ENCODE measurements at places on chromosomes 1 and 21. TPM values are rescaled to one million over a fixed set of nuclear protein-coding genes. Genes with fewer than 3 reads are reported as not detected.

- DNase-seq: no peak
These were observed 28.2 kb downstream of the STPG1 start for GRCh38 chr1:24385160-24385940.

The PCNX2 gene
- total RNA-seq: 15.3 TPM

The TRNP1 gene
- 76.9 TPM for total RNA-seq

The ITLN2 gene
- 0.20 TPM for total RNA-seq

The UBXN10 gene
- not detected for total RNA-seq

DNA sequence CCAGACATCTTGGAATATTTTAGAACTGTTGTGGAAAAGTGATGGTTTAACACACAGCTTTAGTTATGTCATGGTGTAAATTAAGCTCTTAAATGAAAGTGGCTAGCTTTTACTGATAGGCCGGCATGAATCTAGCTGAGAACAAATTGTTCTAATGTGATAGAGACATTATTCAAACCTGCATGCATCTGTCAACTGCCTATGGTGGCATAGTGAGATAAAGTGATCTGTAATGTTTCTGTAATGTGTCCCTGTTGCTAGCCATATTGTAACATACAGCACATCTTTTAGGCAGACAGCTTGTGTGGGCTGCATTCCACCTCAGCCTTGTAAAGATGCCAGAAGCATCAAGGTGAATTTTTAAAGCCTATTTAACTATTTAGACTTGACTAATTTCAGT is 16.0 kb downstream of the LRIG2 start:
- DNase-seq: no peak

DNA sequence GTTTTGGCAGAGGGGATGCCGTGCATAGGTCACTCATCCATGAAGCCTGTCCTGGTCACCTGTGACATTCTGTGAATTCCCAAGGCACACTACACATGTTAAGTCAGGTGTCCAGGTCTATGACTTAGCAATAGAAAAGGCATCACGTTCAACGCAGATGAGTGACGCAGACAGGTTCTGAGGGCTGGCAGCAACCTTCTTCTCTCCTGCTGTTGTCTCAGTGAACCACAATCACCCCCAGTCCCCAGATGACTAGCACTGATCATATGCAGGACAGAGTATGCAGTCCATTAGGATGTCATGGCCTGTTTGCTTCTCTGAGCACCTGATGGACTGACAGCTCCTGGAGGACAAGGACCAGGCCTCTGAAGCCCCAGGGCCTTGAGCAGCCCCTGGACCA is 157.8 kb upstream of the KAZN start:
- DNase-seq: no peak

The S100A16 gene
- total RNA-seq: 196 TPM

- DNase-seq: no peak
These were observed 67.0 kb upstream of the CD34 start for GRCh38 chr1:207977876-207978275.
